Stimulated activated CD8-positive, alpha-beta memory T cell treated with anti-CD3 and anti-CD28 coated beads, Interleukin-2, amount 100 ng/mL, for 48 hours (primary cell): ENCODE measurements at places on chromosomes 13 and 19.

- DNase-seq: no peak
Measured at GRCh38 chr13:66348745-66349690, 881.1 kb downstream of the PCDH9 start.

- DNase-seq: no peak
Measured at GRCh38 chr13:83796364-83796763, 85.9 kb downstream of the SLITRK1 start.

- DNase-seq: no peak
Measured at GRCh38 chr19:18049385-18049784, 37.3 kb downstream of the IL12RB1 start.

- no peak for DNase-seq
Measured at GRCh38 chr19:1230783-1231489, 6.9 kb downstream of the CBARP start.

DNA sequence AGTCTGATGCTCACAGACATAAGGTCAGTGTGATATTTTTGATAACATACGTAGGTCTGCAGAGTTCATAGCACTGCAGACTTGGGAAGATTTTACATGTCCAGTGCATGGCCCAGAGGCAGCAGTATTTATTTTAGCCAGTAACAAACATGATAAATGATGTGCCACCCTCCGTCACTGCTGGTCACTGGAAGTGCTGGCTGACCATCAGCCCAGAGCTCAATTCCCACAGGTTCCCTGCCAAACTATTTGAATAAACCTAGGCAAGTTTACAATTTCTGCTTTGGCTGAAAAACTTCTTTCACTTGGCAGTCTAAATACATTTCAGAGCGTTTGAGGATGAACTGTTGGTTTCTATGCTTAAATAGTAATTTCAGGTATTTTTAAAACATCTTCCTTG lies 135.5 kb upstream of the EDNRB start:
- no peak for DNase-seq

- DNase-seq: no peak
Measured at GRCh38 chr19:41876847-41877832, at the start of gene CD79A. CD79A (plus strand) TSS chr19:41877279; CDS start chr19:41877305, 26 bp downstream.

DNA sequence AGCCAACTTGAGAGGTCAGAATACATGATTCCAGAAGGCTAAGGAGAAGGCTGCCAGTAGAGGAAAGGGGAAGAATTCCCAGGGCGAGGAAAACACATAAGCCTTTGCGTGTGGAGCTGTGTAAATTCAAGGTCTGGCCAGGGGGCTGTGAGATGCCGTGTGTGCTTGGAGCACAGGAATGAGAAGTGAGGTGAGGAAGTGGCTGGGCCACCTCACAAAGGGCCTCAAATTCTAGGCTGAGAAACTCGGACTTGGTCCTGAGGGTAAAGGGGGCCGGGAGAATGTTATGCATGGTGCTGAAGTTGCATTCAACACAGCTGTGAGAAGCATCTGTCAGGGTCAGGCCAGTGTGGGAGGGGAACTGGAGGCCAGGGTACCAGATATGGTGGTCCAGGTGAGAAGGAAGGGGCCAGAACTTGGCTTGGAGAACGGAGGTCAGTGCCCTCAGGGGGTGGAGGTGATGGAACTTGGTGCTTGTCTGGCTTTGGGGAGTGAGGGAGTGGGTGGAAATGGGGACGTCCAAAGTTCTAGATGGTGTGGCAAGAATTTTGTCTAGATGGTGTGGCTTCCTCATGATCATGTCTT lies 4.9 kb upstream of the ZNF580 start:
- no peak for DNase-seq
